ENCODE measurements at places on chromosomes 2 and 18.

- peak; percentile 84 for DNase-seq
Observed at GRCh38 chr2:234881413-234882241, 70.2 kb upstream of the SH3BP4 start.

- DNase-seq: no peak
Observed at GRCh38 chr2:235754357-235755207, 260.7 kb downstream of the AGAP1 start.

DNA sequence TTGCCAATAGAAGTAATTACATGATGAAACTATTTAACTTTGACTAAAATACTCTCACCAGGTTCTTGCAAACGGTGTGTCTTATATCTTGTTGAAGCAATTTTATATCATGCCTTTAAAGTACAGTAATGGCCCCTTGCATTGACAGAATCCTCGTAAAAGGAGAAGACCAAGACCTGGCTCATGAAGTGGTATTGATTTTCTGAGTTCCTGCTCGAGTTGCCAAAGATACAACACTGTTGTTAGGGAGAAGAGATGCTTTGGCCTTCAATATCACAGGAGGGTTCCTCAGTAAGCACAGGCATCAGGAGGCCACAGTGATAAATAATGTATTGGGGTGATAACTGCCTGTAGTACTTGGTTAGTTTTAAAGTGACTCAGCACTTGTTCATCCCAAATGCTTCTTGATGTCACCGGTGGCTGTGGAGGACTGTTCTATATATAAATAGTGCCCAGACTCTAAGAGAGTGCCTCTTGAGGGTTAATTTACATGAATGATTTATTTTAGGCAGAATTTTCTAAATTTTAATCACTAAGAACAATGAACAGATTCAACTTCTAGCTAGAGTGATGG is 571.7 kb upstream of the FANCL start:
- no peak for DNase-seq

GRCh38 chr2:32947484-32948143 is 861 bp downstream of the LTBP1 start:
- DNase-seq: peak; percentile 34

GRCh38 chr2:209146682-209147320 is 277.0 kb upstream of the MAP2 start:
- DNase-seq: no peak

DNA sequence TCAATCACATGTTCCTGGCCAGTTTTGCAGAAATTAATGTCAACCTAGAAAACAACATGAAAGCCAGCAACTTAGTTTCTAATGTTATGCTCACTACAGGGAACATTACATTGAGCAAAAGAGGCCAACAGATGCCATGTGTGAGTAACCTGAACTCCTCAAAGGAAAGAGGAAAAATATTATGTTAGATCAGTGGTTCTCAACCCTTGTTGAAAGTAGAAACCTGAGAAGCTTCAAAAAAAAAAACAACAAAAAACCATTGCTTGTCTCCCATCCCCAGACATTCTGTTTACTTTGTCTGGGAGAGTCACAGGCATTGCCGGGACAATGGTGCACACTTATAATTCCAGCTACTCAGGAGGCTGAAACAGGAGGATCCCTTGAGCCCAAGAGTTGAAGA is 57.7 kb downstream of the METTL4 start:
- peak; percentile 6 for DNase-seq

DNA sequence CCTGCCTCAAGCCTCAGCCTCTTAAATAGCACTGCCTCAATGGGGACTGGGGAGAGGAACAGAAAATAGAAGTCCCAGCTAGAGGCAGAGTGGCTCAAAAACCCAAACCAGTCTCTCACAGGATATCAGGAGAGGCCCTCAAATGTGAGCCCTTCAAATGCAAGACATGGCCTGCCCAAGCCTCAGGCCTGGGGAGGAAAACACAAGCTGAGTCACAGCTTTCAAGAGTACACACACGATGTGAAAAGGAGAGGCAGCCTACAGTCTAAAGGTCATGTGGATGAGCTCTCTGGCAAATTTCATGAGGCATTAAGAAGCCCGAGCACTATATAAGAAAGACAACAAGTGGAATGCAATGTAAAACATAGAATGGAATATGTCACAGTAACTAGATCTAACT is 316.6 kb upstream of the MEX3C start:
- no peak for DNase-seq

- no peak for DNase-seq
Observed at GRCh38 chr2:172791953-172792352, 56.3 kb downstream of the RAPGEF4 start.

DNA sequence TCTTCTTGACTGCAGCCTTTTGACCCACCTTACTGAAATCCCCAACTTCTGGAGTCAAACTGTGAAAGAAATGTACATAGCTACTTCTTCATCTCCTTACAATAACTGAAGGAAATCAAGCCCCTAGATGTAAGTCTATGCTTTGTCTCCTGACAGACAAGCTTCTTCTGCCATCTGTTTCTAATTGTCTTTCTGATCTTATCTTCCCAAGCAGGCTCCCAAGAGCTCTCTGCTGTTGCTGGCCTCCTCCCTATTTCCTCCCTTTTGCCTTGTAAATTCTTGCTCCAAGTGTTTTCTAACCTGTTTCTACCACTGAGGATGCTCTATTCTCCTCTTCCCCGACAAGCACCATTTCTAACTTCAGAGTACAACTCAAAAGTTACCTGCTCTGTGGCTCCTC is 77.4 kb upstream of the OSR1 start:
- peak; percentile 29 for DNase-seq

DNA sequence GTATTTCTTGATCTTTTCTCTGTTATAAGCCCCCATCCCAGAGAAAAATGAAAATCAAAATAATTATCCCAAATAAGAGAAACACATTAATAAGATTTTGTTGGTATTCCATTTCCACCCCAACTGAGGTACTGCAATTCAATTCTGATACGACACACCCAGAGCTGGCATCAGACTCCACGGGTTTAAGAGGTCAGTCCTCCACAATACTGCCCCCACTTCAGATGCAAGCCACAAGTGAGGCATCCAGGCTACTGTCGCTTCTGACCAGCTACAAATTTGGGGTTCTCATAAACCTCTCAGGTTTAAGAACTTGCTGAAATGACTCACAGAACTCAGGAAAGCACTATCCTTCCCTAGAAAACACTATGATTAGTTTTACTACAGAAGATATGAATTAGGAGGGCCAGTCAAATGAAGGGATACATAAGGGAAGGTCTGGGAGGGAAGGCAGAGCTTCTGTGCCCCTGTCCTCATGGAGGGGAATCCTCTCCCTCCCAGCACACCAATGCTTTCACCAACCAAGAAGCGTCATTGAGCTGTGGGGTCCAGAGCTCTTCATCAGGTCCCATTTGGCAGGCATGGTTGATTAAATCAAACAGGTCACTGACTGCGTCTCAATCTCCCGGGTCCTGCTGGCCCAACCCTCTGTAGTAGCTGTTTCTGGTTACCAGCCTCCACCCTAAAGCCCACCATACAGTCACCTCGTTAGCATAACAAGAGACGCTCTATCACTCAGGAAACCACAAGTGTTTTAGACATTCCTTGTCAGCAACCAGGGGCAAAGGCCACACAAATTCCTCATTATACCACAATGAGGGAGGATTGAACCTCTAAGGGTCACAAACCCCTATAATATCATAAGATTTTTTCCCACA is 46.2 kb downstream of the IWS1 start:
- no peak for DNase-seq

- DNase-seq: peak; percentile 99
Observed at GRCh38 chr18:6741232-6741663, 11.7 kb downstream of the ARHGAP28 start.

DNA sequence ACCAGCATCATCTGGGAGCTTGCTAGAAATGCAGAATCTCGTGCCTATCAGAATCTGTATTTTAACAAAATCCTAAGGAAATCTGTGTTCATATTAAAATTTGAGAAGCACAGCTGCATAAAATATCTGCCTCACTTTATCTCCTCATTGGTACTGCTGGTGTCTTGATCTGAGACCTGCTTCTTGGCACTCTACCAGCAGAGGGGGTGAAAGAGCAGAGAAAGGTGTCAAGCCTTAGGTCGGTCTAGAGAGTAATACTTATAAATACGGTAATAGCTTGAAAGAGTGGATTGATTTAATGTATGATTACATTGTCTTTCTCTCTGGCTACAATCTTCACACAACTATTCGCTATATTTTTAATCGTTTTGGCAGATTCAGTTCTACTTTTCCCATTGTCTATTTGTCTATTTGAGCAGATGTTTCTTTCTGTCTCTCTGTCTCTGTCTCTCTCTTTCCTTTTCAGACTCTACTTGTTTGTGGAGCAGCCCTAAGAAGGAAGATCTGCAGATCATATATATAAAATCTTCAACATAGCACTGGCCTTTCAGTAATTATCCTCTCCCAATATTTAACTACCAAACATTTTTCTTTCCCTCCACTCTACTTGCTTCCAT is 1.7 kb upstream of the GCG start:
- DNase-seq: peak; percentile 66

DNA sequence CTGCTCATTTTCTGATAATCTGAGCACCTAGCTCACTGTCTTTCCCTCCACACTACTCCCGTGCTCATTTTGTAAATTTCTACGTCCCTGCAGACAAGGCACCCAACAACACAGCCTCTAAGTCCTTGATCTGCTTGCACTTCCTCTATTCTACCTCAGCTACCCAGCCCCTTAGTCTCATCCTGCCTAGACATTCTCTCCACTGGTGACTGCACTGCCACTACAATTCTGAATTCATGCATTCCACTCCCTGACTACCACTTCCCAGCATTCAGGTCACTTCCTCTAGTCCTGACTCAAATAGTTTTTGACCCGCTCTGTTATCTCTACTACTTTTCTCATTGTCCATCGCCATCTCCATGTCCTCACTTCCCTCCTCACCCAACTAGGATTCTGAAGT is 155.7 kb downstream of the DYM start:
- no peak for DNase-seq

DNA sequence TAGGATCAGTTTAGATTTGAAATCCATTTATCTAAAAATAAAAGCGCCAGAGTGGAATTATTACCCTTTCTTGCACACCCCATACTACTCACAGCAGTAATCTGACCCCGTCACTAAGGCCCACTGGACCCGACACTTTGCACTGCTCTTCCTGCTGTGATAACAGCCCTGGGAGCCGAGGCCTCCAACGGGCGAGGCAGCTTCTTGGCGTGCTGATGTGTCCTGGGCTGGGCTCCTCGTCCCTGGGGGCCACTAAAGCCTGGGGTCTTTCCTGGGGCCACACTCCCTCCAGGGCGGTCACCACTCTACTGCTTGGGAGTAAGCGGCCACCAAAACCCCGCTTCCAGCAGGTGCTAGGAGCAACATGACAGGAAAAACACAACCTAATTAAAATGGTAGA is 61.7 kb downstream of the ZAP70 start:
- no peak for DNase-seq

- no peak for DNase-seq
Observed at GRCh38 chr2:69311024-69311416, 76.0 kb downstream of the GFPT1 start.

- peak; percentile 54 for DNase-seq
Observed at GRCh38 chr18:33560686-33561370, 17.2 kb upstream of the ASXL3 start.

- peak; percentile 26 for DNase-seq
Observed at GRCh38 chr2:145815933-145816332, 1296.0 kb upstream of the ZEB2 start.

- DNase-seq: peak; percentile 86
Observed at GRCh38 chr18:63162271-63163014, 157.1 kb downstream of the BCL2 start.

DNA sequence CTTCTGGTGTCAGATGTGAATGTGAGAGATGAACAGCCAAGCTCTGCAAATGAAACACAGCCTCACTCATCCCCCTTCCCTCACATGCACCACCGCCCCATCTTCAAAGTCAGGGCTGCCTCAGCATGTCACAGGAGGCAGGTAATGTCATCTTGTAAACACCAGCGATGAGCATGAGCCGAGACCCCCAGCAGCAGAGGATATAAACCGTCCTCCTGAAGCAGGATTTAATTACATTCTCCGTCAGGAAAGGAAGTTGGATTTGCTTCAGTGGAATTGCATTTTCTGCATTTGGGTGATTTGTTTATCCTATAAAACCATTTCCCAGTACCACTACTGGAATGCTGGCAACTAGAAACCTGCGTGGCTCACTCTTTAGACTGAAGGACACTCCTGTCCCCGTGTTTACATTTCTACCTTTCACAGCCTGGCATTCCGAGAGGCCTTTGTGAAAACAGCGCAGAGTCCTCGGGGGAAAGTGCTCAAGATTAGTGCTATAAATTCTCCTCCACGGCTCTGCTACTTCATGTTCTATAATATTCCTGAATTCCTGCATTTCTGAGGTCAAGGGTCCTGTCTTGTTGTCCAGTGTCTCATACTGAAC is 619.2 kb downstream of the IRS1 start:
- no peak for DNase-seq

GRCh38 chr2:190858817-190859216 is 21.8 kb upstream of the GLS start:
- DNase-seq: peak; percentile 93

DNA sequence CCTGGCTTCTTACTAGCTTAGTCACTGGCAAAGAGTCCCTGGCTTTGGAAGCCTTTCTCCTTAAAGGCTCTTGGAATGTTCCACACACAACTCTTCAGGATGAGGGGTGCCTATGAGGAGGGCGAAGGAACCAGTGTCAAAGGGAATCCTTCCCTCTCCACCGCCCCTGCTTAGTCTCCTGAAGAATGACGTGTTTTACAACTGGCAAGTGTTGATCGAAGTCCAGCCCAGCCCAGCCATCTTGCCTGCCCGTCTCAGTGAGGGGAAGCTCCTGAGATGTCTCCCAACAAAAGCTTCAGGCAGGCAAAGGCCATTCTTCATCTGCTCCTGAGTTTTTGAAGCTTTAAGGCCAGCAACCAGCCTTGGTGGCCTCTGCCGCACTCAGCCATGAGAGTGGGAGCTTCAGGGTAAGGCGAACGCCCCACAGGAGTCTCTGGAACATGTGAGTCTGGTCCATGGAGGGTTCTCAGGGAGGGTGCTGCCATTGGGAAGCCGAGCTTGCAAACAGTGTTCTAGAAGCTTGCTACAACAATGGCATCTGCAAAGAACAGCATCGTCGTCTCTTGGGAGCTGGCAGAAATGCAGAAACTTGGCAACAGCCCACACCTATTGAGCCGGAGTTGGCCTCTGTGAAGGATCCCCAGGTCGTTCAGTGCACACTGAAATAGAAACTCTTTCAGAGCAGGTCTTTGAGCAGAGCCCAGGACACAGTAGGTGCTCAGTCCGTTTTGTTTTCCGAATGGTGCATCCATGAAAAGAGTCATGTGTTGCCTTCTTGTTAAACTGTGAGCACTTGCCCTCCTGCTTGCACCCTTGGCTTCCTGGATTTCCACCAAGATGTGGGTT is 220.7 kb downstream of the SEPTIN10 start:
- no peak for DNase-seq

GRCh38 chr2:7052404-7052803 is 135.2 kb downstream of the RNF144A start:
- no peak for DNase-seq

DNA sequence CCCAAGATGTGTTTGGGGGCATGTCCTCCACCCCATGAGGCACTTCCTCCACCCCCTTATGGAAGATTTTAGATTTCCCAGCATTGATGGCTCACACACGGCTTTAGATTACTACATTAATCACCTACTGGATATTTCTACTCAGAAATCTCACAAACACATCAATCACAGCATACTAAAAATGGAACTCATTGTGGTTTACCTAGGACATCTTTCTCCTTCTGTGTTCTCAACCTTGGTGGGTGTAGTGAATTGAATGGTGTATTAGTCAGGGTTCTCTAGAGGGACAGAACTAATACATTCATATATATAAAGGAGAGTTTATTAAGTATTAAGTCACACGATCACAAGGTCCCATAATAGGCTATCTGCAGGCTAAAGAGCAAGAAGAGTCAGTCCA is 82.1 kb upstream of the CYRIA start:
- no peak for DNase-seq

- no peak for DNase-seq
Observed at GRCh38 chr18:34694591-34695165, 15.4 kb upstream of the DTNA start.
